Endodermal cell (in vitro differentiated cells): ENCODE measurements at places on chromosomes 16 and 17. TPM values are rescaled to one million over a fixed set of nuclear protein-coding genes. Genes with fewer than 3 reads are reported as not detected.

The SLC12A3 gene
- not detected in 2 replicates for total RNA-seq

The SETD1A gene
- total RNA-seq = 11.3 to 24.5 TPM (median 23.8 TPM) in 3 replicates

The PERCC1 gene
- 0.79 and 1.1 TPM in 2 replicates for total RNA-seq

The ITGAD gene
- total RNA-seq = not detected in 2 replicates

GRCh38 chr16:29982560-29983419 is 9.1 kb downstream of the TAOK2 start:
- DNase-seq = no peak

GRCh38 chr16:29665294-29666077 is 2.4 kb downstream of the SPN start:
- peak; percentile 53 for DNase-seq
